ENCODE measurements at places on chromosomes 7 and 10.

GRCh38 chr7:128349466-128349825, 5.7 kb upstream of the RBM28 start:
- no peak for DNase-seq

- no peak for DNase-seq
Observed at GRCh38 chr10:44193567-44194220, 191.2 kb downstream of the CXCL12 start.

DNA sequence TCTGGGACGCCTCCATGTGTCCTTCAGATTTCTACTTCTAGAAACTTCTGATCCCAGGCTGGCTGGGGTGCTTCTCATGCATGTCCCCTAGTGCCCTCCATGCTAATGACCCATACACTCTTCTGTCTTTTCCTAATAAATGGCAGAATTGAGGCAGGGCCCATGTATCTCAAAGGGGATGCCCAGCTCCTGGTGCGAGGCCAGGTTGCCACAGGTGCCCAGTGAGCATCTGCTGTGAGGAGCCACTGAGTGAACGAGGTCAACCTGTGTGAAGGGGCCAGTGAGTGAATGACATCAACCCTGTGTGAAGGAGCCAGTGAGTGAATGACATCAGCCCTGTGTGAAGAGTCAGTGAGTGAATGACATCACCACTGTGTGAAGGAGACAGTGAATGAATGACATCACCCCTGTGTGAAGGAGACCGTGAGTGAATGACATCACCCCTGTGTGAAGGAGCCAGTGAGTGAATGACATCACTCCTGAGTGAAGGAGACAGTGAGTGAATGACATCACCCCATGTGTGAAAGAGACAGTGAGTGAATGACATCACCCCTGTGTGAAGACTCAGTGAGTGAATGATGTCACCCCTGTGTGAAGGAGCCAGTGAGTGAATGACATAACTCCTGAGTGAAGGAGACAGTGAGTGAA, 478.9 kb downstream of the PTPRN2 start:
- DNase-seq, result no peak

DNA sequence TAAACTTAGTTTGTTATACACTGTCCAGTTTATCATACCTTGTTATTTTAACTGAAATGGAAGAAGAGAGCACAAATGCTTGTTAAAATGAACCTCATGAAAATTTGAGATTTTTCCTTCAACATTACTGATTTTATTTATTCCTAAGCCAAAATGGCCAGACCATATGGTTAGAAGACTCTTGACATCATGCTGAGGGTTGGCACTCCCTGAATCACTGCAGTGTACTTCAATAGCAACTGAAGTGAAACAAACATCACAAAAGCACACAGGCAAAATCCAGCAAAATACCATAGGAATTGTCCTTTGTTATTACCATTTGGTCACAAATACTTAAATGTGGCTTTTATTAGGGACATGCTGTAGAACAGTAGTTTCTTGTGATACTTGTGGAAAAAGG, 347.8 kb downstream of the NXPH1 start:
- DNase-seq, result no peak

- no peak for DNase-seq
Observed at GRCh38 chr7:127817466-127817865, 165.5 kb downstream of the SND1 start.

GRCh38 chr7:116120839-116121238, 89.5 kb upstream of the TES start:
- DNase-seq, result no peak

DNA sequence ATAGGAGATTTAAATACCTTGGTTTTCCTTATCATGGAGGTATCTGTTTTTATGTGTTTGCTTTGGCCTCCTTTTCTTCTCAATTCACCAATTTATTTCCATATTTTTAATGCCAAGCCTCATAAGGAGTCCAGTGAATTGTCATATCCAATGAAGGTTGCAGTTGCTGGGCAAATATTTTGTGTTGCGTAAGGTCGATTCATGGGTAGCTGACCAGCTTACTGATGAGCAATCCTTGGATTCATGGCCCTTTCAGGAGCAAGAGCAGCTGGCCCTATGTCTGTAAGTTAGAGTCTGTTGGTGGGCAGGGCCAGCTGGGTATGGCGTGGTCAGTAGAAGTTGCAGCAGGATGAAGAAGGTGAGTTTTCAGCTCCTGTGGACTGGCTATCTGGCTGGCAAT, 182.9 kb downstream of the PFKFB3 start:
- DNase-seq, result no peak

- DNase-seq, result no peak
Observed at GRCh38 chr7:37193087-37193774, 255.4 kb downstream of the ELMO1 start.

- no peak for DNase-seq
Observed at GRCh38 chr7:6489612-6490011, 41.9 kb upstream of the DAGLB start.

- DNase-seq, result no peak
Observed at GRCh38 chr7:148041156-148041555, 549.4 kb upstream of the C7orf33 start.

DNA sequence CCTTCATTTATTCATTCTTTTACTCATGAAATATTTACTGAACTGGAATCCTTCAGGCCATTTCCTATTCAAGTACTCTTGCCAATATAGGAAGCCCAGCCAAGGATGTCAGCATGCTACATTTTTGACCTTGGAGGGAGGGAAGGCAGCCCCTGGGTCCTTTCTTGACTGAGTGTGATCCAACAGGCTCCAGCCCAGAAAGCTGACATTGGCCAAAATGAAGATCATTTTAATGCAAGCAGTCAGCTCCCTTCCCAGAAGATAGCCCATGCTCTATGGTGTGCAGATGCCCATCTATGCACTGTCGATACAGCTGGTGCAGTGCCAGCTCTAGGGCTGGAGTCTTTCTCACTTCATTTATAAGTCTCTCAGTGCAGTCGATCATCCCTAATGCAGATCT, 646.0 kb downstream of the KCNMA1 start:
- no peak for DNase-seq

DNA sequence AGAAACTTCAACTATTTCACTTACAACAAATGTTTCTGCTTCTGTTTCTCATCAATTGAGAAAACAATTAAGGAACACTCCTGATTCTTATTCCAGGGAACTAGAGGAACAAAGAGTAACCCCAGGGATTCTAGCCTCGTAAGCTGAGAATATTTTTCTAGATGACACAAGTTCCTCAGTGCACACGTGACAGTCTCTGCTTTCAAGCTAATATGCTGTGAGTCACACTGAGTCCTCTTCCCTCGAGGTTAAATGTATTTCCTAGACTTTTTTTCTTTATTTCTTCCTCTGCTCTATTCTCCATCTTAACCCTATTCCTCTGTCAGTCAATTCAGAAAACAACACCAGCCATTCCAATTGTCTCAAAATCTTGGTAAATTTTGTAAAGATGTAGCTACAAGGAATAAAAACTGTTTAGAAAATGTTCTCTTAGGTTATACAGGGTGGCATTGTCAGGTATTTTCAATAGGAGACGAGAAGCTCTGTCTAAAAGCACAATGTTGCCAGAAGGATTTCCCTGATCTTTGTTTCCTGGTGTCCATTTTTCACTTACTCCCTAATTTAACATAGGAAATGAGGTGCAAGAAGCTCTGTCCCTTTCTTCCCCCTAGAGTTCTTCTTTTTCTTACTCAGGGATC, 5.8 kb upstream of the C1GALT1 start:
- no peak for DNase-seq

GRCh38 chr7:859359-860030, 16.9 kb upstream of the GET4 start:
- no peak for DNase-seq

DNA sequence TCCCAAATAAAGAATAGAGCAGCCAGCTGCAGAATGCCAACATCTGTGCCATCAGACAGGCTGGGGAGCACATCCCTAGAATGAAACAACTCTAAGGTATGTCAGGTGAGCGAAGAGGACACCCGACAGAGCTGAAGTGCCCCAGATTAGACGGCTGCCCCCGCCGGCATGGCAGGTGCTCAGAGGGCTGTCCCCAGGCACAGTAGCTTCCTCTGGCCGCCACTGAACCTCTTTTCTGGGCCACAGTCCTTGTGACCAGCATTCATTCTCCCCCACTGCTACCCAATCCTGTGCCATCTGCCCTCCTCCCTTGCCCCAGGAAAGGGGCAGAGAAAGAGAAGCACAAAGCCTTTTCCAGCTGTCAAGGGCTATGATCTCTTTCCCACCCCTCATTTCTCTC, 41.7 kb downstream of the RGS10 start:
- DNase-seq, result no peak

DNA sequence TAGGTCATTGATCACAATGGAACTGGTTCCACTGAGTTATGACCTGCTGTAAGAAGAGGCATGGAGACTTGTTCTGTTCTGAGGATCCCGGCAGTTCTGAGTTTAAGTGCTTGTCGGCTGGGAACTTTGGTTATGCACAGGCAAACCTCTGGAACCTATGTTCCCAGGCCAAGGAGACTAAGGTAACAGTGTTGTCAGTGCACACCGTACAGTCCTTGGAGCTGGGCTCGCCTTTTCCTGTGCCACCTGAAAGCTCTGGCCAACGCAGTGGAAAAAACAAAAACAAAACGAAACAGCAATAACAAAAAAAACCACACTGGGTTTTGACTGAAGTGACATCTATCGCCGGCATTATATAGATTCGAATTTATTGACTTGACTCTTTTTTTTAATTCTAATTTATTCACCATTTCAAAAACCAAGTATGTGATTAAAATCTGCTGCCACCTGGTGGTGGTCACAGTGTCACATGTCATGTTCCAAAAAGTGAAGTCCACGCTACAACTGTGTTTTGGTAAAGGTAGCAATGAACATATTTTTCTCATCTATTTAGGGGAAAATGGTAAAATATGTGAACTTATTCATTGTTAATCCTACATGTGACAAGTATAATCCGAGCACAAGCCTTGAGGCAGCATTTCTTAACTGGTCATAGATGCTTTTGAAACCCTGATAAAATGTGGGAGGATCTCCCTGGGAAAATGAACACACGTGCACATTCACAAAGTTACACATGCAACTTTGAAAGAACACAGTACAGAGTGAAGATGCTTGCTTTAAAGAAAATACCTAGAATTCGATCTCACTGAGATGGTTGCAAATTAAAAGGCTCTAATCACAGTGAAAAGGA, 113.8 kb upstream of the PPP2R2D start:
- peak; percentile 5 for DNase-seq

DNA sequence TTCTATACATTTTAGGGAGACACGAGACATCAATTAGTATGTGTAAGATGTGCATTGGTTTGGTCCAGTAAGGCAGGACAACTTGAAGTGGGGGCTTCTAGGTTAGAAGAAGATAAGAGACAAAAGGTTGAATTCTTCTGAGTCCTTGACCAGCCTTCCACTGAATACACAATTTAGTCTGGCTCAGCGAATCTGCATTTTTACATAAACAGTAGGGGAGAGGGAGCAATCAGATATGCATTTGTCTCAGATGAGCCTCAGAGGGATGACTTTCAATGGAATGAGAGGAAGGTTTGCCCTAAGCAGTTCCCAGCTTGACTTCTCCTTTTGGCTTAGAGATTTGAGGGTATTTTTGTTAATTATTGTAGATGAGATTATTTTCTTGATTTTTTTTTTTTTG, 20.0 kb upstream of the C10orf90 start:
- DNase-seq, result no peak

- no peak for DNase-seq
Observed at GRCh38 chr7:2972835-2973161, 70.9 kb downstream of the CARD11 start.

DNA sequence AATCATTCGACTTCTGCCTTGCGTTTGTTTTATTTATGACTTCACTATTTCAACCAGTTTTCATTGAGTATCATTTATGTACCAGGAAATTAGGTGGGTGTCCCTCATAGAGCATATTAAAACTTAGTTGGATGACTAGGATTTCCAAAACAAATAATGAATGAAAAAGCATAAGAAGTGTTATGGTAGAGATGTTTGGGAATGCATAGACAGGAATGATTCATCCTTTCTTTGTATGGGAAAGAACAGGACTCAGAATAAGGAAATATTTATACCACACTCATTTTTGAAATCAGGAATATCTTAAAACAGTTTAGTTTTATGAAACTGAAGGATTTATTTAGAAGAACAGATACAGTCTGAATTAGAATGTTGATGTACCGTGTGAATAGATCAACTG, 315.7 kb downstream of the EXOC4 start:
- DNase-seq, result no peak

- DNase-seq, result no peak
Observed at GRCh38 chr7:42453931-42454361, 216.9 kb upstream of the GLI3 start.

DNA sequence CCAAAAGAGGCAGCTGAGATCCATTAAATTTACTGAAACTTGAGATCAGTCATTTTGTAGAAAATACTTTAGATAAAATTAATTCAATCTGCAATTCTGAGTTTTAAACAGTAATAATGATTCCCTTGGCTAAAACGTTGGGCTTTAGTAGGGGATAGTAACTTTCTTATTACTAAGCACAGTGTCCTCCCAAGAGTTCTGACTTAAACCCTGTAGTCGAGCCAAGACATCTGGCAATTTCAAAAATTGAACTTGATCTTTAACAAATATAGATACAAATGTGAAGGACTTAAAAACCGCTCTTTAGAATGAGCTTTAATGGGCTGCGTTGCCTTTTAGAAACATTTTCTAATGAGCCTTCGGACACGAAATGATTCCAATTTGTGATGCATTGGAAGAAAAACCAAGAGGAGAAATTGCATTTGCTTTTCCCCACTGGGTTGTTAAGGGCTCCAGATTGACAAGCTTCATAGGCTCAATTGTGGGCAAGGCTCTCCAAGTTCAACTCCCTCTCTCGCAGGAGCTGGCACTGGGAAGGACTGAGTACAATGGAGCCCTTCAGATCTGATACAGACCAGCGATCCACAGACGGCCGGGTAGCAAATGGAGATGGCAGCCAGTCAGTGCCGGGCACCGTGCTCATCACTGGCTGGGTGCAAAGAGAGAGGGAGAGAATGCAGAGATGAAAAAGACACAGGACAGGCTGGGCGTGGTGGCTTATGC, 921.3 kb upstream of the AUTS2 start:
- no peak for DNase-seq

DNA sequence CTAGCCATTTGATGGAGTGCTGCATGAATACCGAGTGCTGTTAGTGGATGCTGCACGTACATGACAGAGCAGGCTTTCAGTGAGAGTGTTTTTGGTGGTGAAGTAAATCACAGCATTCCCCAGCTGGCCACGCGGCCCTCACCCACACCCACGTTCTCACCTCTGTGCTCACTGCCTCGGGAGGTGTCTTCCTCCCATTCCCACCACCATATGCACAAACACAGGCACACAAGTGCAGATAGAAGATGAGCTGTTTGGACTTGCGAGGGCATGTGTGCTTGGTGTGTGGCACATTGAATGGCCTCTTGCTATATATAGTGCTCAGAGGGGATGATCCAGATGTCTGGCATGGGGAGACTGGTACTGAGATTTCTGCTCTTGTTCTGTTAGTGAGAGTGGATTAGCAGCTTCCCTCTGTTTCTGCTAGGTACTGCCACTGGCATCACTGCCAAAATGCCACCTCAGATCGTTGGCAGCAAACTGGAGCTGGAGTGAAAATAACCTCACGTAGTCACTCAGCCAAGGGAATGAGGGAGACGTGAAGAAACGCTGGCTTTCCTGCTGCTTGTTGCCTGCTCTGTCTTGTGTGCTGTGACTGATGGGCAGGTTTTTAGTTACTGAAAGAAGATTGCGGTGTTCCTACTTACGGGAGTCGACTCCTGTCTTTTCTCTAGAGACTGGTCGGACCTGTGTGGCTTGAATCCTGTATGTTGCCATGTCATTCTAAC, 19.1 kb downstream of the DNAJB6 start:
- no peak for DNase-seq

All from NCI-H1930 (cell line).